PC-3 (cell line): ENCODE measurements at places on chromosomes 12 and 14. TPM values are rescaled to one million over a fixed set of nuclear protein-coding genes. Genes with fewer than 3 reads are reported as not detected.

DNA sequence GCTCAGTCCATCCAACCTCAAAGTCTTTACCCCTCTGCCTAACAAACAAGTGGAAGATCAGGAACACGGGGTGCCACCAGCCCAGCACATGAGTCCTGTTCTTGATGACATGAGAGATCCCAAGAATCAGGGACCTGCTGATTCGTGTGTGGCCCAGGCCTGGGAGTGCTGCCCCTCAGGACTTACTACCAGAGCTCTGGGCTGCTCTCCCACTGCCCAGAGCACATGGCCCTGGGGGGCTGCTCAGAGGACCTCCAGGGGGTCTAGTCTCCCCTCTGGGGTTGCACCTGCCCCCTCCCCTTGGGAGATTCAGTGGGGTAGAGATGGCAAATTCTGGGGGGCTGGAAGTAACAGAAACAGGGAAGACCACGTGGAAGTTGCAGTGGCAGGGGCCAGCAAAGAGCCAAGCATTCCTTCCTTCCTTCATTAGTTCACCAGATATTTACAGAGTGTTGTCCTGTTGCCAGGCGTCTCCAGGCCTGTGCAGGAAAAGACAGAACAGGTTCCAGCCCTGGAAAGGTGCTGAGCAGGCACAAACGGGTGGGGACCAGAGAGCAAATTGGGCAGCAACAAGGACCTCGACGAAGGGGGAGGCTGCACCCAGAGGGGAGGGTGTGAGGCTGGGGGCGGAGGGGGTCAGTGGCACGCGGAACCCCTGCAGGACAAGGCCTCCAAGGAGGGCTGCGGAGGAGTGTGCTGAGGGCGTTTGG is 45.1 kb upstream of the MEG3 start:
- DNase-seq: no peak

C12orf56 gene
- 5.7 and 8.1 TPM in 2 replicates for total RNA-seq

GRCh38 chr12:17954788-17955187 is 135.2 kb downstream of the RERGL start:
- peak; percentile 35 for DNase-seq

GRCh38 chr14:105647784-105648608 is 121.6 kb downstream of the TMEM121 start:
- DNase-seq: no peak

KCNH3 gene
- 0.07 and 0.12 TPM in 2 replicates for total RNA-seq

- DNase-seq: no peak
Measured at GRCh38 chr14:77113644-77114043, 15.6 kb downstream of the CIPC start.

- no peak for DNase-seq
Measured at GRCh38 chr12:129069886-129070285, 216.6 kb downstream of the GLT1D1 start.

DNA sequence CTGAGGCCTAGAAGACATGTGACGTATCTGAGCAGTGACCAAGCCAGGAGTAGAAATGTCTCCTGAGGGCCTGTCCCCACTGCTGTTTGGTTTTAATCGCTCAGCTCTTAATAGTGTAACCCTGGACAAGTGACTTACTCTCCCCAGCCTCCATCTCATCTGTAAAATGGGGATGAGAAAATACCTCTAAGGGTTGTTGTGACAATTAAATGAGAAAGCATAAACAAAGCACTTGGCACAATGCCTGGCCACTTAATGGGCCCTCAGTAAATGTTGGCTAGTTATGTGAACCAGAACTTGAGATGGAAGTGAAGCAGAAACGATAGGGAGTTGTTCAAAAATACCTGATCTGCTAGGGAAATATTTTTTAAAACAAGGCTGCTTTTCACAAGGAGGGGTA is 58.2 kb downstream of the HMGA2 start:
- peak; percentile 43 for DNase-seq

DNA sequence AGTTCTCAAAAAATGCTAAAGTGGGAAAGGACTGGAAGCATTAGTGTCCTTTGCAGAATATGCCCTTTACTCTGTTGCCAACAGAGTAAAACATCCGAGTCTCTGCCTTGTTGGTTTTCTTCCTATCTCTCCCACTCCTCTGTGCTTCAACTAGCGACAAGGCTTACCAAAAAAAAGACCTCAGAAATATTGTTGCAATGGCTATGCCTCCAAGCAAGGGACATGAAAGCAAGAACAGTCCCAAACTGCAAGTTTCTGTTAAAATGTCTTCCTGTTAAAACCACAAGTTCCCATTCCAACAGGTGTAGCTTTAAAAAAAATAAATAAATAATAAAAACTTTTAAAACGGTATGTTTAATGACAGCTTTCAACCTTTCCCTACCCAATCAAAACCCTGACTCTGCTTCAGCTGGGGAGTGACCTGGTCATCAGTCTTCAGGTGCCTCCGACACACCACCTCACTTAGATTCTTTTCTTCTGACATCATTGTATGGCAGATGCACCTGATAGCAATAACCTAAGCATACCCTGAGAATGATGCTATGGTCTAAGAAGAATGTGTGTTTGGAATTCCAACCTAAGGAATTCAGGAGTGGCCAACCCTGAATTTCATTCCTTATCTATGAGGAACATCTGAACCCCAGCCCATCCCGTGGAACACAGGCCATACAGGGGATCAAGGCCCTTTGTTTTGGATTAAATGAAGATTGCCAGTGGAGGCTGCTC is 81.0 kb downstream of the RPS29 start:
- DNase-seq: peak; percentile 97

CLEC4C gene
- total RNA-seq: not detected in 2 replicates

DNA sequence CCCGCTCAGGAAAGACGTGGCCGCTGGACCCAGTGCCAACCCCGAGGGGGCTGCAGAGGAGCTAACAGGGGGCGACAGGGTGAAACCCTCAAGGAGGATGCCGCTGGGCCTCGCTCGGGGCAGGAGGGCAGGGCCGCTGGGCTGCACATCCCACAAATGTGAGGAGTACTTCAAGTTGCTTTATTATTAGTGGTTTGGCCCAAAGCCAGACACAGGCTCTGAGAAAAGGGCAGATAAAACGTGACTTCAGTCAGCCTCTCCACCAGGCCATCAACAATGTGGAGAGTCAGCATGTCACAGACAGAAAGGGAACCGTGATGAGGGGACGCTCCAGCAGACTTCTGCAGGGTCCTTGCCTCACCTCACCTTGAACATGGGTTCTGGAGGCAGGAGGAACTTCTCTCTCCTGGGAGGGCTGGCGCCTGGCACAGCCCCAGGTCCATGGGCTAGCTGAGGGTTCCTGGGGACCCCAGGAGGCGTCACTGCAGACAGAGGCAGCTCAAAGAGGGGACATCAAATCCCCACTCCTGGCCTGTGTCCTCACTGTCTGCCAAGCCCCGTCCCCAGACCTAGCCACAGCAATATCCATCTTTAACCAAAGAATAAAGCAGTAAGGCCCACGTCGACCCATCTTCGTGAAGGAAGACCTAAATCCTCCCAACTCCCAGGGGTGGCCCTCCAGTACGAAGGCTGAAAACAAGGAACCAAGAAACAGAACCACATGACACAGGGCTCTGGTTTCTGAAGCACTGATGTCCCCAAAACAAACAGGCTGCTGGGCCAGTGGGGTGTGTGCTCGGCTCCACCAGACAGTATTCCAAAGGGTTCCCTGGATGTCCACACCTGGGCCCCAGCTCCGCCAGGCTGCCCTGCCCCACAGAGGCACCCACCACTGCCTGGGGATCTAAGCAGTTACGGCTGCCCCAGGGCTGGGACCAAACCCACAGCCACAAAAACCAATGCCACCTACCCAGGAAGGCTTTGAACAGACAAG is 35.1 kb downstream of the CCDC85C start:
- DNase-seq: peak; percentile 43

GEMIN2 gene
- total RNA-seq: 42.7 and 48.1 TPM in 2 replicates

COQ5 gene
- total RNA-seq: 40.4 and 41.2 TPM in 2 replicates

DNA sequence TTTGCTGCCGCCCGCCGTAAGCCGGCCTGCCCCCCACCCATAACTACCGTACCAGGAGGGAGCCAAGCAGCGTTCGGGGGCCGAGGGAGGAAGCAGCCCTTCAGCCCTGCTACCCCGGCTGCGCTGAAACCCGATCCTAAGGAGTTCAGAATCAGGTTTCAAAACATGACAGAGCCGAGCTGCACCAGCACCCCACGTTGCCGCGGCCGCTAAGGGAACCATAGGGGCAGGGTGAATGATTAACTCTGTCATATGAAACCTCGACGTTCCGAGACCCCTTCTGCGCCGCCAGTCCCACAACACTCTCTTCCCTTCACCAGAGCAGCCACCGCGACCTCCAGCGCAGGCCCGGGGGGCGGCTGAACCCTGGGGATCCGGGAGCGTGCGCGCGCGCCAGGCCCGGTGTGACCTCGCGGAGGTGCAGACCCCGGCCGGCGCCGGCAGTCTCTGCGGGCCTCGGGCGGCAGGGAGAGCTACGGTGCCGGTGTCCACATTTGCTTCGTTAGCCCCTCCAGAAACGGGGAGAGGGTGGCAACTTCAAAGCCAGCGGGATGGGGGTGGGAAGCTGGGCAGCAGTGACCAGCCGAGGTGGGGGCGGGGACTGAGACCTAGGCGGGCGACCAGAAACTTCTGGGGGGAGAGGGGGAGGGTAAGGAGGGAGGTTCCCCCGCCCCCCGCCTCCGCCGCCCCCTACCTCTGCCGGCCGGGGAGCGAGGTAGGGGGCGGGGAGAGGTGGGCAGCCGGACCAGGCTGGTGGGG is 1.6 kb downstream of the SIX4 start:
- DNase-seq: peak; percentile 83

HOXC12 gene
- total RNA-seq: 0.33 and 1.2 TPM in 2 replicates

KRT78 gene
- 0.12 and 0.15 TPM in 2 replicates for total RNA-seq

ARHGEF40 gene
- 2.7 and 3.9 TPM in 2 replicates for total RNA-seq

- DNase-seq: no peak
Measured at GRCh38 chr14:101029668-101030290, 126.3 kb upstream of the RTL1 start.
